Fibroblast of mammary gland (primary cell): ENCODE measurements at places on chromosomes 2 and 18.

DNA sequence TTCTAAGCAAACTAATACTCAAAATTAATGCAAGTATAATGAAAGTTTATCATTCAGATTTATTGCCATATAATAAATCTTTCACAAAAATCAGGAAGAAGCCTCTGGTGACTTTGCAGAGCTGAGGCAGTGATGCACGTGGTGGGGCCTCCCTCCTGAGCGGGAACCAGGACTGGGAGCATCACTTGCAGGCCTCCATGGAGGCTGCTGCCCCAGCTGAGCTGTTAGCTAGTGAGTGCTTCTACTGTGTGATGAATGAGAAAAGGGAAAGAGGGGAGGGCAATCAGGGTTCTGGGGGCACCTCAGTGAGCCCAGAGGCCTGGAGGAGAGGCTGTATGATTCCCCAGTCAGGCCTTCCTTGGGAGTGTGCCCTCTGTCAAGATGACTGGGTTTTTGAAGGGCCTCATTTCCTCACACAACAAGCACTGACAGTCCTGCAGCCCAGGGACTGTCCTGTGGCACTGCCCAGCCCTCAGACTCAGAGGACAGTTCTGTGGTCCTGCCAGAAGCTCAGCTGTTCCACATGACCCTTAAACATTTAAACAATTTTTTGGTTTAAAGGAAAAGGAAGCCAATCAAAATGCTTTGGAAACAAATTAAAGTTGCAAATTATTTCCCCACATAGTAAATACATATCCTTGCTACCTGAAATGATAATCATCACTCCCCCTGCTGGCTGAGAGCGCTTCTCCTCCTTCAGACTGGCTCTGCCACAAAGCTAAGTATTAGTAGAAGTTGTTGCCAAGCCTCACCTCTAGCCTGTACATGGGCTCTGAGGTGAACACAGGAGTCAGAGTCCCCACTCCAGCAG lies 90.9 kb upstream of the SMAD7 start:
- peak; percentile 61 for DNase-seq

GRCh38 chr2:188892636-188893035 lies 81.5 kb upstream of the COL3A1 start:
- DNase-seq: no peak

DNA sequence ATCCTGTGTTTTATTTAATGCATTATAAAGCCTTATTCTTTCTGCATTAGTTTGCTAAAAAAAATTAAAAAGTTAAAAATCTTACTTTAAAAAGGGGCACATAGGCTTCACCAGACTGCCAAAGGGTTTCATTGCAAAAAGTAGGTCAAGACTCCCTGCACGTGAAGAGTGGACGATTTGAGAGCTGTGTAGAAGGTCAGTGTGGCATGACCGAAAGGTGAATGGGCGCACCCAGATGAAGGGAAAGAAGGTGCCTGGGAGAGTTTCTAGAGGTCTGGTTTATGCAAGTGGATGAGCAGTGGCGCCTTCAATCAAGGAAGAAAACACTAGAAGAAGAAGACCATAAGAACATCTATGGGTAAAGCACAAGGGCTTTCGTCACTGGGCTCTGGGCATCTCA lies 111.0 kb downstream of the SP3 start:
- DNase-seq: no peak

DNA sequence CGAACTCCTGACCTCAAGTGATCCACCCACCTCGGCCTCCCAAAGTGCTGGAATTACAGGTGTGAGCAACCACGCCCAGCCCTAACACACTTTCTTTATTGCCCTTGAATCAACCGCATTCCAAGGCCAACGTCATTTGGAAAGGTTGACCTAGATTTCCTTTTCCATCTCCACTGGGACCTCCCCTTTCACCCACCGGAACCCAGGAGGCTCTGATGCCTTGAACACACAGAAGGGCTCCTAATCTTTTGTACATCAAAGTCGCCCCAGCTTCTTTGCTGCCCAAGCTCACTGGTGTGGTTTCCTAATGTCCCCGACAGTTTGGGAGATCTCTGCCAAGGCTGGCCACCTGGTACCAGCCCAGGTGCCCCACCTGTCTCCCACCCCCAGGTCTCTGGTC lies 46.2 kb upstream of the CAB39 start:
- no peak for DNase-seq

GRCh38 chr2:237389831-237390230 lies 24.1 kb downstream of the COL6A3 start:
- no peak for DNase-seq

DNA sequence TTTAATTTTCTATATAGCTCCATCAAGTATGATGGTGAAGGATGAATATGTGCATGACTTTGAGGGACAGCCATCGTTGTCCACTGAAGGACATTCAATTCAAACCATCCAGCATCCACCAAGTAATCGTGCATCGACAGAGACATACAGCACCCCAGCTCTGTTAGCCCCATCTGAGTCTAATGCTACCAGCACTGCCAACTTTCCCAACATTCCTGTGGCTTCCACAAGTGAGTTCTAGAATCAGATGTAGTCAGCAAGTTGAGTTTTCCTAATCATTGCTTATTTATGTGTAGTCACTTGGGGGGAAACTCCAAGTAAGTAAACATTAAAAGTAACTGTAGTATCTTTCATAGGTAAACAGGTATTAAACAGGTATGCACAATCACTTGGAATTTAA lies 24.8 kb downstream of the SMAD4 start:
- peak; percentile 45 for DNase-seq

DNA sequence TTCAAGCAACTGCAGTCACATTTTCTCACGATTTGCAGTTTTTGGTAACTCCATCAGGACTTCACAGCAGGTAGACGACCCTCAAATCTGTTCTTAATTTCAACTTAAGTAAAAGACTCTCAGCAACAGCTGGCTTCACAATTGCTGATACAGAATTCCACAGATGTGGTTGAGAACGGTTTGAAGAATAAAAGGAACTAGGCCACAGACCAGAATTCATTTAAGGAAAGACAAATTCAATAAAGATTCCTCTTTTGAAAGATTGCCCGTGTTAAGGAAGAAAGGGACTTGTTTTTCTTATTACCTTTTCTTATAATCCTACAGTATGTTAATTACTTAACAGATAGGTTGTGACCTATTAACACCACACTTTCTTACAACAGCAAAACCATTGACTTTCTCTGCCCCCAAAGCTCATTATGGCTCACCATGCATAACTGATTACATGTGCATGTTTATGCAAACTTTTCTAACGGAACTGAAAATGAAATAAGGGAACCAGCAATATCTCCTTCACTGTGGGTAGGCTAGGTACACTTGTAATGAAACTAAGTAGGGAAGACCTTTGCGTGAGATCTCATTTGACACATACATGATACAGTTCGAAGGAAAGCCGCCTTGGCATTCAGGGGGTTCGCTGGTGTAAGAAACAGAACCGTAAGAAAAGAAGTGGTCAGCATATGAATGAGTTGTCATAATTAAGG lies 4.7 kb upstream of the ZNF516 start:
- DNase-seq: no peak

DNA sequence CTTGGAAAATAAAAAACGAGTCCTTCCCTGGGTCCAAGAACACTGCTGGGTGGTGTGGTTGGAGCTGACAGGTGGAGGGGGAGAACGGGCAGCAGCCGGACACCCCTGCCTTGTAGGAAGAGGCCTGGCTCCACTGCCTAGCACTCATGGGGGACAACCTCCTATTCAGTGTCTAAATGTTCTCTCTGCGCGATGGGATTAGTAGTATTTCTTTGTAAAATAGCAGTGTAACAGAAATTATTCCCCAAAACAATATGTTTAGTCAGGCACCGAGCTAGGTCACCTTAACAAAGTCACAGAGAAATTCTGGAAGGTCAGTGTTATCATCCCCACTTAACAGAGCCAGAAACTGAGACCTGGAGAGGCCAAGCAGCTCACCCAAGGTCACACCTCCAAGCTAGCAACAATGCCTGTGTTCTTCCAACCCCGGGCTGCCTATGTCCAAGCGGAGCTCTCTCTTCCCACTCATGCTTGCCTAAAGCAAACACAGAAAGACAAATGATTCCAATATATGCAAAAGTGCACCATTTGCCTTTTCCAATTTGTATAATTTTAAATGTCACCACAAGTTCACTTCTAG lies 68.0 kb downstream of the STEAP3 start:
- DNase-seq: no peak

- DNase-seq: peak; percentile 0
Observed at GRCh38 chr2:79453918-79454317, 58.9 kb upstream of the CTNNA2 start.

- DNase-seq: no peak
Observed at GRCh38 chr2:69734035-69734611, 7.8 kb upstream of the ANXA4 start.

DNA sequence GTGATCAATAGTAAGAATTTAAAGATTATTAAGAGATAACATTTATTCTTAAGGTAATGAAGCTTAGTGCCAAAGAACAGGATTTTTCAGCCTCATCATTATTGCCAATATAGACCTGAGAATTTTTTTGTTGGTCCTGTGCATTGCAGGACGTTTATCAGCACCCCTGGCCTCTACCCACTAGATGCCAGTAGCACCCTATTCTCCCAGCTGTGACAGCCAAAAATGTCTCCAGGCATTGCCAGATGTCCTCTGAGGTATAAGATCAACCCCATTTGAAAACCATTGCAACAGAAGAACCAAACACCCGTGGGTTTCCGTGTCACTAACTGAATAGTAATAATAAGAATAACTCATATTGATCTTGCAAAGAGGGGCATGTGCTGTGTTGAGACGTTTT lies 700.0 kb upstream of the SOX11 start:
- no peak for DNase-seq

GRCh38 chr2:5019324-5019723 lies 672.9 kb upstream of the SOX11 start:
- no peak for DNase-seq

GRCh38 chr2:239973386-239973785 lies 51.8 kb downstream of the NDUFA10 start:
- no peak for DNase-seq

GRCh38 chr18:51430538-51430937 lies 233.1 kb upstream of the MEX3C start:
- no peak for DNase-seq

DNA sequence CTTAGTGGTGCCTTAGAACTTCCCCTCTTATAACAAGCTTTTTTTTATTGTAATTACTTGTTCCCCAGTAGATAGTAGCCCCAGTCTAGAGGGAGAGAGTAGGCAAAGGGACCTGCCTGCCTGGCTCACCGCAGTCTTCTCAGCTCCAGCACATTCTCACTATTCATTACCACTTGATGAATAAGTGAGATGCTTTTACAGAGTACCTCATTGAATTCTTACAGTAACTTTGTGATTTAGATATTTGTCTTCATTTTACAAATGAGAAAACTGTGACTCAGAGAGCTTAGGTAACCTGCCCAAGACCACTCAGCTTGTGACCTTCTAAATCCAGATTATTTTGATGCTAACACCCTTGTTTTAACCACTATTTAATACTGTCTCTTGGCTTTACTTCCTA lies 77.8 kb downstream of the CHRNA1 start:
- DNase-seq: no peak

- DNase-seq: peak; percentile 53
Observed at GRCh38 chr2:214808981-214809750, at the start of gene BARD1. Gene BARD1, minus strand, starts transcription at chr2:214809683. Its CDS starts 114 bp downstream, at chr2:214809569.

DNA sequence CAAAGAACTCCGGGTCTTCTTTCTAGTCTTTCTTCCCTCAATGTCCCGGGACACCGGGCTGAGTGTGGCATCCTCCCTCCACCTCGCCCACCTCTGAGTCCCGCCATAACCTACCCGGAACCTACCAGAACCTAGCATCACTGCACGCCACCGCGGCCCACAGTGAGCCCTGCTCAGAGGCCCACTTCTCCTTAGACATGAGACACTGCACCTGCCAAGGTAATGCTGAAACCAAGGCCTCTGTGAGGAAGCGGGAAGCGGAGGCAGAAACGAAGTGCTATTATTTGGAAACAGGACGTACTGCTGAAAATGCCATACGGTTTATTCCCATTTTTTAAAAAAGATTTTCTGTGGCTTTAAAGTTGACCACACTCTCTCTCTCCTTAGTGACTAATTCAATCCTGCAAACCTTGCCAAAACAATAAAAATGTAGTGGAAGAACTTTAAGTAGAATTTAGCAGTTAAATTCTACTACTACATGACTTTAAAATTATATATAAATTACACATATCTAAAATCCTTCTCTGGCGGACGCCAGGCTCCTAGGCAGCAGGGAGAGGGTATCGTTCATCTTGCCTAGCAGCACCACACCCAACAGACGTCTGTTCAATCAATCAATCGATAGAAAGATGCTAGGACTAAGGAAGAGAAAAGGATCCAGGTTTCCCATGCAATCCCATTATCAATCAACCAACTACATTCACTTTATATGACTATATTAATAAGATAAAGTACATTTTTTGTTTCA lies 82.0 kb downstream of the ZNF516 start:
- peak; percentile 68 for DNase-seq

GRCh38 chr2:96762529-96763311 lies 2.0 kb downstream of the CNNM4 start:
- DNase-seq: no peak

- no peak for DNase-seq
Observed at GRCh38 chr2:36058076-36058475, 297.5 kb upstream of the CRIM1 start.
